ENCODE measurements at places on chromosomes 5 and 9. TPM values are rescaled to one million over a fixed set of nuclear protein-coding genes. Genes with fewer than 3 reads are reported as not detected.

- no peak for DNase-seq
Measured at GRCh38 chr5:11955331-11955730, 51.1 kb upstream of the CTNND2 start.

- DNase-seq = no peak
Measured at GRCh38 chr5:113103330-113103729, 126.7 kb downstream of the DCP2 start.

DENND1A gene
- total RNA-seq = 33.2 TPM

- DNase-seq = no peak
Measured at GRCh38 chr5:40754381-40755092, 1.2 kb downstream of the TTC33 start.

ZNF622 gene
- total RNA-seq = 27.8 TPM

LRRC19 gene
- total RNA-seq = 0.83 TPM

GRCh38 chr9:98929895-98930341 lies 13.8 kb upstream of the COL15A1 start:
- no peak for DNase-seq

F2RL1 gene
- 0.55 TPM for total RNA-seq

- DNase-seq = no peak
Measured at GRCh38 chr5:177384134-177384533, at the start of gene SLC34A1. TSS of gene SLC34A1 (plus strand) at chr5:177384434. CDS start at chr5:177385742, 1,308 bp downstream.

GRCh38 chr5:147332658-147333057 lies 97.8 kb downstream of the STK32A start:
- DNase-seq = no peak

GRCh38 chr9:36346569-36346968 lies 53.5 kb downstream of the RNF38 start:
- DNase-seq = no peak

- DNase-seq = no peak
Measured at GRCh38 chr5:168820874-168821273, 241.7 kb upstream of the PANK3 start.

Measured in sigmoid colon (tissue), 7 donors.